ENCODE measurements at places on chromosomes 7 and 10.

DNA sequence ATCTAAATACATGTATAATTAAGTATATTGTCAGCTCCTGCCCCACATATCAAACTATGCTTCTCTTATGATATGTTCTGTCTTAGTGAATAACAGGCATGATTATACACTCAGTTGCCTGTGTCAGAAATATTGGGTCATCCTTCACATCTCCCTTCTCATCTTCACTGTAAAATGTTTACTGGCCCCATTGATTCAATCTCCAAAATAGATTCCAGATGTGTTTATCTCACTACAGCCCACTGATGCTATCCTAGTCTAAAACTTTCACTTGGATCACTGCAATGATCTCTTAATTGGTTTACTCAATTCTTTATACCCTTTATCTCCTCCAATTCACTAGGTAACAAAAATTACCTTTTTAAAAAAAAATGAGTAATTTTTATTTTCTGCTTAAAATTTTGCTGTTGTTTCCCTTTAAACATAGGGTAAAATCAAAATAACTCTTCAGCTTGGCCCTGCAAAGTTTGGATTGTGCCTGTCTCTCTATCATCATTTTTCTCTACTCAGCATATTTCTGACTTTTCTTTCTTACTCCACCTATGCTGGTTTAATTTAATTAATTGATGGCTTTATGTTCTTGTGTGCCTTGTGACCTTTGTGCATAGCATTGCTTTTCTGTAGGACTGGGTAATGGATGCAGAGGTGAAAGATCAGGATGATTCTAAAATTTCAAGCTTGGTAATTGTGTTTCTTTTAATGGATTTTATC, 233.9 kb upstream of the FOXP2 start:
- DNase-seq = no peak

DNA sequence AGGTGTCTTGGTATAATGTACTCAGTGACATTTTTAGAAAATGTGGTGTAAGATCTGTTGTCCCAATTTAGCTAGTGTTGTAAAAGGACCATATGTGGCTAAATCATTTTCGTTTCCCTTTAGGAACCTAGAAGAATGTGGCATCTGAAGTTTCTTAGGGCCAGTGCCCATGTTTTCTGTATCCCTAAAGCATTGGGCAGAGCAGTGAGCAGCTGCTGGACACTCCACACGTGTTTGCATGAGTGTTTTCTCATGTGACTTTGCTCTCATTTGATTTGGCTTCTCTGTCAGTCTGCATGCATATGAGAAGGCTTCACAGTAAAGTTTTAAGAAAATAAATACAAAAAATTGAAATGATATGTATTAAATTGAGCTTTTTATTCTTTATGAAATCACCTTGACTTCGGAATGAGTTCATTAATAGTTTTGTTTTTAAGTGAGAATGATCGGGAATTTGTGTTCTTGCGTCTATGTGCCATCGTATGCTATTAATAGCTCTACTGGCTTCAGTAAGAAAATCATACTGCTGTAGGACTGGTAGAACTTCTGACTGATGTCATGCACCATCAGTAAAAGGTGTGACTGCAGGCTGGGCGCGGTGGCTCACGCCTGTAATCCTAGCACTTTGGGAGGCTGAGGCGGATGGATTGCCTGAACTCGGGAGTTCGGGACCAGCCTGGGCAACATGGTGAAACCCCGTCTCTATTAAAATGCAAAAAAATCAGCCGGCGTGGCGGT, 61.3 kb downstream of the RBM33 start:
- DNase-seq = no peak

GRCh38 chr10:119613741-119614140, 17.0 kb upstream of the TIAL1 start:
- DNase-seq = no peak

DNA sequence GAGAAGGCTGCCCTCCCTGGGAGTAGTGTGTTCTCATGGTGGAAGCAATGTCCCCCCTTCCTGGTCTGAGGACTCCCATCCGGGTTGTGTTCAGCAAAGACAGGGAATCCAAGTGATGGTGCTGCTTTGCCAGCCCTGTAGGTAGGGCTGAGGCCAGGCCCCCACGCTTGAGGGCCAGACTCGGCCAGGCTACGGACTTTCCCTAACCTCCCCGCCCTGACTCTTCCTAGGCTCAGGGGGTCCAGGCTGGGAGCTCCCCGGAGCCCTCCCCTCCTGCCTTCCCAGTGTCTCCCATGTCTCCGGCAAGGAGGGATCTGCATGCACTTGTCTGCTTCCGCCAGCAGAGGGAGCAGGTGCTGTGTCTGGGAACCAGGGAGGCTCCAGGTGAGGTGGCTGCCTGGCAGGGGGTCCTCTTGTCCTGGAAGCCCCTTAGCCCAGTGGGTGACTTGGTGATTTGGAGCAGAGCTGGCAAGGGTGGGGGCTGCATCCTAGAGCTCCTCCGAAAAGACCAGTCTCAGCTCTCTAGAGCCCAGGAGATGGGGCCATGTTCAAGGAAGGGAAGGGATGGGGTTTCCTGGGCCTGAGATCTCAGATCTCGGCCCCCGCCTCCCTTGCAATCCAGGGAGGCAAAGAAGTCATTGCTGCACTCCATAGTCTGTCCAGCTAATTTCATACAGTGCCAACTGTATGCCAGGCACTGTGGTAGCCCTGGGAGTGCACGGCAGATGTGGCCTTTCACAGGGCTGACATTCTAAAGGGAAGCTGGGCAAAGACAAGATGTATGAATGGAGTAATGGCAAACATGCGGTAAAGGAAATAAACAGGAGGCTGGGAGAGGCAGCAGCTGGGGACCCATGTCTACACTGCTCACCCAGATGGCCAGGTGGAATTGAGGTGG, 20.3 kb upstream of the SFRP5 start:
- peak; percentile 38 for DNase-seq

DNA sequence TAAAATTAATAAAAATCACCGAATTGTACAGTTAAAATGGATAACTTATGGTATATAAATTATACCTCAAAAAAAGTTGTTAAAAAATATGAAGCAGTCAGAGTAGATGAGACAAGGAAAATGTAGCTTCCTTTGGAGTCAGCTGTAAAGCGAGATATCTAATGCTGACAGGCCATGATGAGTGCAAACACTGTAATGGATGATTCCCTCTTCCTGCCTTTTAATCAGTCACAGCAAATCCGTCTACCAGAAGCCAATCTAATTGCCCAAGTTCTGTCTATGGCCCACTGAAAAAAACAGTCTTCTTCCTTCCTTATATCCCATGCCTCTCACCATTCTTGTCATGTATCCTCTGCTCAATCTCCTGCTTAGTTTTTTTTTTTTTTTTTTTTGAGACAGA, 59.9 kb upstream of the DNAJB12 start:
- DNase-seq = no peak

DNA sequence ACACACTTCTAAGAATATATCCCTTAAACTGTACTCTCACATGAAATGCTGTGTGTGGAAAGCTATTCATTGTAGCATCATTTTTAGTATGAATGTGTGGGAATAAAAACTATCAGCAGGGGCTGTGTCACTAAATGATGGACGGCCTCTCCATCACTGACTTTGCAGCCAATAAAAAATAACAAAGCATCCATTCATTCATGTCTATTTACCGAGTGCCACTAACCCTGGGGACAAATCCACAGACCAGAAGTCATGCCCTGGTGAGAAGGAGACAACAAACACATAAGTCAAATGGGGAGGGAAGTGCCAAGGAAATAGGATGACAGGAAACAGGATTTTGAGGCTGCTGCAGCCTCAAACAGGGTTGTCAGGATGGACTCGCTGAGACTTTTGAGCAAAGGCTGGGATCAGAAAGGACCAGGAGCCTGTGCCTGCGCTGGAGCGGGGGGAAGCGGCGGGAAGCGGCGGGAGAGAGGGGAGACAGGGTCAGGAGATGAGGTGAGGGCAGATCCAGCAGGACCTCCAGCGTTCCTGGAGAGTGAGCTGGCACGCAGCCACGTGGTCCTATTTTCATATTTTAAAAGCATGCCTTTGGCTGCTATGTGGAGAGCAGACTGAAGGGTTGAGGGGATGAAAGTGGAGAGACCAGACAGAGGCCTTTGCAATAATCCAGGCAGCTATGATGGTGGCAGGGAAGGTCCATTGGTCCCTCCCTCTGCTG, 2.2 kb upstream of the NOM1 start:
- no peak for DNase-seq

DNA sequence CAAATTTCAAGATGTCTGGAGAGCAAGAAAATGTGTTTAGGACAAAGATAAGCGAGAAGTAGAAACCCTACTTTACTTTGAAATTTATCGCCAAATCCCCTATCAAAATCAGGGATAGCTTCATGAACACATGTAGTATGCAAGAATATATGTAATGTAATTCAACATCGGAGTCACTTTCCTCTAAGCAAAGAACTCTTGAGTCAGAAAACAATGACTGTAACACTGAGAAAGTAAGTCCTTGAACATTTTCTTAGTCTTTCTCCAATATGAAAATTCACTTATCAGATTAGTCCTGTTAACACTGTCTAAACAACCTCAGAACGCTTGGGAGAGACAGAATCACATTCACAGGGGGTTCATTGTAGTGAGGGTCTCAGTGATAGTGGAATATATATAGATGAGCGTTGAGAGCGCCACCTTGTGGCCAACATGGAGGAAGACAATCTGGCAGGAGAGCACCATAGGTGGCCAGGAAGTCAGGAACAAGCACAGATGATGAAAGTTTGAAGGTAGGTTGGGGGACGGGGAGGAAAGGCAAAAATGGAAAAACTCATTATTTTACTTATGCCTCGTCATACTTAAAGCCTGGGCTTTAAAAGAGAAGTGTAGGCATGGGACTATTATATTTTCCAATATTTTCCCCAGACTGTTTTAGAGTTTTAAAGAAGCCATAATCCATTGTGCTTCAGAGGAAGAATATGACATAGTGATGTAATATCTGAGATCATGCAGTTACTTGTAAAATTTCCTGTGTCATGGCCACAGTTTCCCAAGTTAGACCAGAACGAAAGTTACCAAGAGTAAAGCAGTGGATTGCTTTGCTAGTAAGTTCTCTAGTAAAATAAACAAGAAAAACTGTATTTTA, 115.5 kb upstream of the GNAI1 start:
- peak; percentile 1 for DNase-seq

GRCh38 chr7:8871716-8872115, 438.3 kb downstream of the NXPH1 start:
- DNase-seq = no peak

Data from activated CD8-positive, alpha-beta memory T cell treated with anti-CD3 and anti-CD28 coated beads for 1 hour (primary cell).